AG08395 (cell line): ENCODE measurements at places on chromosomes 5 and 9.

DNA sequence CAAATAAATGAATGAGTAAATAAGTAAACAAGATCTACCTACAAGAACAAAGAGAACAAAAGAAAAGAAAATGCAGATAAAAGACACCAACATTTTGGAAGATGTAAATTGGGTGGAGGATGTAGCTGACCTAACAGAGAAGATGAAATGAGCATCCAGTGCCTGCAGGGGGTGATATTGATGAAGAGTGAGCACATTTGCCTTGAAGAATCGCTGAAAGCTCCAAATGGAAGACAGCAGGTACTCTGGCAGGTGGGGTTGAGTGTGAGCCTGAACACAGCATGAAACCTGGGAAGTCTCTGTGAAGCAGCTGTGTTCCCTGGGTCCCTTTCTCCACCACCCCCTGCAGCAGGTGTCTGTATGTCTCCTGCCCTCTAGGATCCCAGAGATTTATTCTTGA is 125.6 kb downstream of the NXNL2 start:
- no peak for DNase-seq

GRCh38 chr5:118506217-118506852 is 482.0 kb downstream of the DTWD2 start:
- DNase-seq: no peak

GRCh38 chr5:164573397-164573796 is 1068.0 kb downstream of the MAT2B start:
- DNase-seq: no peak

- no peak for DNase-seq
These were observed 3.2 kb downstream of the COMMD10 start for GRCh38 chr5:116088062-116088461.

- DNase-seq: no peak
These were observed 11.2 kb upstream of the PARP8 start for GRCh38 chr5:50655067-50655809.

DNA sequence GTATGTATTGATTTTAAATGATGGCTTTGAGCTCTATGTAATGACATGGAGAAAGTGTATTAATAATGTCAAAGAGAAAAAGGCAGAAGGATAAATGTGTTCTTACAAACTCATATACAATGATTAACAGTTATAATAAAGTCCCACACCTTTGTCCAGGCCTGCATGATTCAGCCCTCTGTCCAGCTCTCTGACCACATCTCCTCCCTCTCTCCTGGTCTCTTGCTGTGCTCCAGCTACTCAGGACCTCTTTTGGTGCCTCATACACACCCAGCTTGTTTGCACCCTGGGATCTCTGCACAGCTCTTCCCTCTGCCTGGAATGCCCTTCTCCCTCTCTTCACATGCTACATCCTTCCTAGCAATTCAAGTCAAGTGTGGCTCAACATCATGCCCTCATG is 37.5 kb upstream of the DMRT1 start:
- no peak for DNase-seq

- peak; percentile 49 for DNase-seq
These were observed 1.2 kb downstream of the UHRF2 start for GRCh38 chr9:6414247-6414641.

DNA sequence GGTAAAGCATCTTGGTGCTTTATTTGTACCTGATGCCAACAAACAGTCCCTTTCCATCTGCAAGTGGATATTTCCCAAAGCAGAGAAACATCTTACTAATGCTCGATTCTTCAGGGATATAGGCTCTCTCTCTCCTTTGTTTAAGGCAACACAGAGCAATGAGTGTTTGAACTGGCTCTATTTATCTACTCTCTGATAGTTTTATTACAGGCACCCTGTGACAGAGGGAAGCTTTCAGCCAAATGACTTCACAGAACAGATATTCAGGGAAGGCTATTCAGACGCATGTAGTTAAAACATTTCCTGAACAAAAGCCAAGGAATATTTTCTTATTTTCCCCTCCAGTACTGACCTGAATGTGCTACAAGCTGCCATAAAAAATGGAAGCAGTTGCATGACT is 141.8 kb downstream of the YIPF5 start:
- peak; percentile 85 for DNase-seq

- no peak for DNase-seq
These were observed 111.2 kb downstream of the ADAMTS2 start for GRCh38 chr5:179233909-179234562.

DNA sequence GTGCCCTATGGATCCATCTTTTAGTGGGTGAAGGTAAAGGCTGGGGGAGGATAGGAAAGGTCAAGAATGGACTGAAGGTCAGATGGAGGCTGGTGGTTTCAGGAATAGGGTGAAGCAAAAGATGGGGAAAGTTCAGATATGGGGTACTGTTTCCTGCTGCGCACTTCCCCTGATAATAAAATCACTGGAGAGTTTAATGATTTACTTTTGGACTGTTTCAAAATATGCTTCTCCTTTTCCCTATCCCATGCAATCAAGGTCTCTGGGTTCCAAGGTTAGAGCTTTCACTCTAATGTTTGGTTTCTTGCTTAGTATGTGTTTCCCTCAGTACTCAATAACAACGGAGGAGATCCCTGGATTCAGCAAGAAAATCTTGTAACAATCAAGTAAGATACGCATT is 10.8 kb upstream of the PPP3R2 start:
- DNase-seq: no peak

DNA sequence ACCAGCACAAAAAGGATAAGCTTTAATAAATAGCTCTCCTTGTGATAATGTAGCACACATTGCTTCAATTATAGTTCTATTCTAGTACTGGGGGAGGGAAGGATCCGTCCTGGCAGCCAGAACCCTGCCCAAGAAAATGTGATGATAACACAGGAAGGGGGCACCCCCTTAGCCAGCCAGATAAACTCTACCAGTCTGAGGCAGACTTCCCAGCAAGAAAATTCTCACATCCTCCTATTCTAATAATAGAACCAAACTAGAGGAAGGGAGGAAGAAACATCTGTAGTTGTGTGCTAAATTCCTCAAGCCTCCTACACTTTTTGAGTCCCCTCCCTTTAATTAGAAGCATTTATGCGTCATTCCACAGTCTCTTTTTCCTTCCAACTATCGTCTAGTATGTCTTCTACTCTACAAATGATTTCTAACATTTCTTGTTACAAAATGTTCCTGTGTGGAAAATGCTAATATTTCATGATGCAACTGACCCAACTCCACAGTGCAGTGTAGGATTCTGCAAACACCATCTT is 261.0 kb downstream of the SEMA5A start:
- DNase-seq: peak; percentile 61

DNA sequence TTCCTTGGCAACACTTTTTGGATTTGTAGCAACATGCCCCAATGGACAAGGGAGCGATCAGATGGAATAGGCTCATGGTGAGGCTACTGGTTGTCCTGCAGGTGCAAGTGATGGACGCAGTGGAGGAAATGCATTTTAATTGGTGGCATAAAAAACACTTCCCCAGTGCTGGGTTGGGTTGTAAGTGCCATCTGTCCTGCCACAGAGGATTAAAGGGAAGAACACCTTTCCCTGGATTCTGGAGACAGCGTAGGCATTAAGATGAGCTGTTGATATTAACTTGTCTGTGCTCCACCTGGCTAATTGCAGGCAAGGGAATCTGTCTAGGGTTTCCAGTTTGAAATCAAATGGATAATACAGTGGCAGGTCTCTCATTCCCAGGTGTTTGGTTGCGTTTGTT is 173.4 kb downstream of the ZNF462 start:
- DNase-seq: no peak

DNA sequence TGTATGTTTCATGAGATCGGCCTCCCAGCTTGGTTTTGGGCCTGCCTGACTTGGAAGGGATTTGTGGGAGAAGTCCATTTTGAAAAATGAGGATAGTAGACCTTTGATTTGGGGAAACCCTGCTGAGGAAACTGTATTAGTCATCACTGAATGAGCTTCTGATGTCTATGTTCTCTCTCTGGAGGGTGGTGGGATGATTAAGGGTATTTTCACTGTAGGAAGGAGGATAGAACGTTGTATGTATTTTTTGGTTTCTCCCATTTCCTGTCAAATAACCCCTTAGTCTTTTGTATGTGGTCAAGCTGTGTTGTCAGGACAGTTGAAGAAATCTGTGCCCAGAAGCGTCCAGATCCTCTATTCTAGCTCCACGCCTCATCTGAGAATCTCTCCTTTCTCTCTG is 151.9 kb downstream of the INSYN2B start:
- DNase-seq: no peak

DNA sequence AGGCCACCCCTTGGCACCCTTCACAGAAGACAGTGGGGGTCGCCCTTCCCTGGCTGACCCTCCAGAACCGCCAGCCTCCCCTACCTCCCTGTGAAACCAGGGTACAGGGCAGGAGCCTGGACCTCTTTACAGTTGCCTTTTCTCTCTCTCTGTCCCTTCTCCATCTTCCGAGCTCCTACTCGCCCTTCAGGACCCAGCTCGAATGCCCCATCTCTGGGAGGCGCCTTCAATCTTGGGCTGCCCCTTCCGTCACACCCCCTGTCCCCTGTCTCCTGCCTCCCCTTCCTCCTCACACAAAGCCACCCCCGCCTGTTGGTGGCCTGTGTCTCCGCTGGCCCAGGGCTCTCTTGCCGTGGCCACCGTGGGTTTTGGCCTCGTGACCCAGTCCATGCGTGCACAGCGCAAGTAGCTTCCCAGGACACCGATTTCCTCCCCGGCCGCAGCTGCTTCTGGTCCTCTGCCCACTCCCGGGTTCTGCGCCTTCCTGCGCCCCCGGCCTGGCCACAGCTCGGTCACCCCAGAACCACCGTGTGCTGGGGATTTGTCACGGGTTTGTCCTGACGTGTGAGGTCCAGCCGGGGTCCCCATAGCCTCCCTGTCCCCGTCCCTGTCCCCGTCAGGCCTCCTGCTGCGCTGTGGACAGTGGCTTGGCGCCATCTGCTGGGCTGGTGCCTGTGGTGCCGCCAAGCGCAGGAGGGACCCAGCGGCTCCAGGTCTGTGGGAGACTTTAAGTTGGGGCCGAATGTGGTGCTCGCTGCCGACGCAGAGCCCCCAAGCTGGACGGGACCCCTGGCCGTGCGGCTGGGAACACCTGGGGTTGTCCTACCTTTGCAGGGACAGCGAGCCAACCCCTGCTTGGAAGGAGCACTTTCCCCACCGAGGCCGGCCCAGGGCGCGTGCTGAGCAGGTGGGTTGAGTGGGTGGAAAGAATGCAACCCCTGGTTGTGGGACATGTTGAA is 4.0 kb upstream of the TMEM250 start:
- DNase-seq: peak; percentile 78

GRCh38 chr5:138955671-138956295 is 80.6 kb upstream of the LRRTM2 start:
- DNase-seq: no peak

- DNase-seq: no peak
These were observed 114.0 kb upstream of the ALDH1B1 start for GRCh38 chr9:38278457-38278856.

- DNase-seq: no peak
These were observed 34.2 kb upstream of the CDC42SE2 start for GRCh38 chr5:131229623-131230022.

DNA sequence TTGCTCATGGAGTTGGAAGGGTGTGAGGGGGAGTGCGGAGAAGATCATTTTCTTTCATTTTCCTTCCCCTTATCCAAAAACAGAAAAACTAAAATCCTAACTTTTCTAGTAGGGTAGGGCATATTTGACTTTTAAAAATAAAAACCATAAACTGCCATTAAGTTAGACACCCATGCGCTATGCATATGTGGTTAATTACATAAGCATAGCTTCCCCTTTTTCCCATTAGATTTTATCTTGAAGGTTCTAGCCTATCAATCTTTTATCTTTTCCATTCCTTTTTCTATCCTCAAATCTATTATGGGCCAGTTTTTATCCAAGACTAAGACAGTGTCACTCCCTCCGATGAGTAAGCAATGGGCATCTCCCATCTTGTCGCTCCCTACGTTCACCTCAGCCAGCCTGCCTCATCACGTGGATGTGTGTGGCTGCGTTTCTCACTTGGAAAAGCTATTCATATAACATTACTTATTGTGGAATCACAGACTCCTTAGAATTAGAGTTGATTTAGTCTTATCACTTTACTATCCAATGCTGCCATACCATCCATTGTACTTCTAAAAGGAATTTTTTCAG is 49.2 kb downstream of the PCSK5 start:
- DNase-seq: no peak

DNA sequence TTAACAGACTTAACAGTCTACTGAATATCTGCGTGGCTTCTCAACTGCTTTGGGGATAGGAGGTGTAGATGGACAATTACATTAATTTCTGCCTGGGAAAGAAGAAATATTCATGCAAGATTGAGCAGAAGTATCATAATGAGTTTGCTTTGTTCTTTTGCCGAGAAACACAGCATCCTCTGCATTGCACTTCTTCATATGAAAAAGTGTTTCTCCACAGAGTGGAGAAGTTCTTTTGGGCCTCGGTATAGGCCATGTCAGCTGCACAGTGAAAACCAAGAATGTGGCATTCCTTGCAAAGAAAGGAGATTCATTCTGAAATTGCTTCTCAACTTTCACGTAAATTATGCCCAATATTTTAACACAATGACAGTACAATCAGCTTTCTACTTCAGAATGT is 17.6 kb upstream of the SNX2 start:
- DNase-seq: no peak

DNA sequence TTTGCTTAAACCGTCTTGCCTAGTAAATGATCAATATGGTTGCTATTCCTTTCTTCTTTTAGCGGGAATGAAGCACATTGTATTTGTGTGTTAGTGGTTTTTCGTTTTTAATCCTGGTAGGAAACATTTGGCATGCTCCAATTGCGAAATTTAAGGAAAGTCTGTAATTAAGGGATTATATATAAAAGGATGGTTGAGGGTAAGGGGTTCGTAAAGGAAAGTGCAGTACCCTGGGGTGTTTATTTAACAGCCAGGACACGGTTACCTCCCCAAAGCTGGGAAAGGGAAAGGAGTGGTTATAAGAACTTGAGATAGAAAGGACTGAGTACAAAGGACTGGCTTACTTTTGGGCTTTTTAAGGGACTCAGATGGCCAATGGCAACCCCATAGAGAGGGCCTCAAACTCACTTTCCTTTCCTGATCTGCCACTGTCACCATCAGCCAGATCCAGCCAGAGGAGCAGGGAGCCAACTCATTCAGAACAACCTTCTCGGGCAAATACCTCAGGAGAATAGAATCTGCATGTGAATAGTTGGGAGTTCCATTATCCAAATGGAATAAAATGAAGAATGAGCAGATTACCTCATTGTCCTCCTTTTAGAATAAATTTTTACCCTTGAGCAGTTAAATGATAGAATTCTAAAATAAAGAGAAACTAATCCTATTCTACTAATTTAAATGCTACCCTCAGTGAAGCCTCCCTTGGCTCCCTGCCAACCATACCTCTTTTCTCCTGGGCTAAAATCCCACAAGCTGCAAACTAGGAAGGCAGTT is 117.7 kb downstream of the SNCAIP start:
- DNase-seq: no peak

GRCh38 chr9:88387036-88387551 is 1.1 kb upstream of the SPIN1 start:
- no peak for DNase-seq
